ENCODE measurements at places on chromosomes 11 and 22.

GRCh38 chr22:30940685-30941362, 27.8 kb downstream of the MORC2 start:
- DNase-seq: no peak

- DNase-seq: no peak
These were observed 11.5 kb downstream of the CD44 start for GRCh38 chr11:35150454-35150853.

DNA sequence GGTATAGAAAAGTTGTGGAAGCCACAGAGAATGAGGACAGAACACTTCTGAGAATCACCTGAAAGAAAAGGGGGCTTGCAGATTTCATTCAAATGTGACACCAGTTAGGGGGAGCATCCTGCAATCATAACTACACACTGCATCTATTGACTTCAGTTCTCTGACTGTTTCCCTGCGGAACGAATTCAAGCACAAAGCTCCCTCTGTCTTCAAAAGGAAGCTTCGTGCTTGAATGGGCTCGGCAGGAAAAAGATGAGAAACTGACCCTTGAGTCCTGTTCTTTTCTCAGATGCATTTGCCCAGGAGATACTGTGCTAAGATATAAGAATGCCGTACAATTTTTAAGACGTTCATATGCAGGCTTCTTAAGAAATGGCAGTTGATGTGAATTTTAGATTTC, 2000.4 kb upstream of the RAG2 start:
- no peak for DNase-seq

- no peak for DNase-seq
These were observed 13.9 kb downstream of the CCND1 start for GRCh38 chr11:69654660-69655478.

- no peak for DNase-seq
These were observed 9.9 kb upstream of the NDUFS8 start for GRCh38 chr11:68020575-68020974.

- no peak for DNase-seq
These were observed 126.9 kb upstream of the CHORDC1 start for GRCh38 chr11:90349731-90350130.

Data from stimulated activated CD8-positive, alpha-beta memory T cell treated with anti-CD3 and anti-CD28 coated beads, Interleukin-15, amount 100 ng/mL, for 48 hours (primary cell).